ENCODE measurements at places on chromosomes 12 and 14.

DNA sequence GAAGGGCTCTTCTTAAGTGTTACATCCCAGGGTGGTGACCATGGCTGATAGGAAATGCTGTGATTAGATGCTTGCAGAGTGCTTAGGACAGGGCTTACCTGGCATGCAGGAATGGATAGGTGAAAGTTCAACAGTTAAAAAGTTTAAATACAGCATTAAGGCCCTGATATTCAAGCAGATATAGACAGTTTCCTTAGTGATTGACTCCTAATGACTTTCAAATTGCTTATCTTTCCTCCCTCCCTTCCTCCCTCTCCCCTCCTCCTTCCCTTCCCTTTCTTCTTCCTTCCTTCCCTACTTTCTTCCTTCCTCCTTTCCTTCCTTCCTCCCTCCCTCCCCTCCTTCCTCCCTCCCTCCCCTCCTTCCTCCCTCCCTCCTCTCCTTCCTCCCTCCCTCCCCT, 244.6 kb upstream of the NOS1 start:
- no peak for DNase-seq

DNA sequence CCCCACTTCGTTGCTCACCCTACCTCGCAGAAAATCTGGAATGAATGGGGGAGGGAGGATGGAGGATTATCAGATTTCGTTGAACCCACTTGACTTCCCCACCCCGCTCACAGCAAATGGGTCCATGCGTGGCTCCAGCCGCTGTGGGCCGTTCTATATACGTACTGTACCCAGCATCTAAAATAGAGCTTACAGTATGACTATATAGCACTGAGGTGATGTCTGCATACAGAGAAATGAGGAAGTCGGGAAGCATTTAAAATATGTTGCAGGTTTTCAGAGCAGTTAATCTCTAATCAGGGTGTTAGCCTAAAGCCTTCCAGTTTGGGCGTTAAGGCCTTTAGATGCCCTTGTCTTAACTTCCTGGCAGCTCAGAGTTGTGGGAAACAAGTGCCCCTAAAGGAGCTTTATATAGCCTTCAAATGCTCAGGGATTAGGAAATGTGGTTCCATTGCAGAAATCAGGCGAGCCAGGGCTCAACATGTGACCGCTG, 1.4 kb downstream of the BICDL1 start:
- peak; percentile 34 for DNase-seq

- DNase-seq, result no peak
Measured at GRCh38 chr12:2332236-2332635, 279.4 kb downstream of the CACNA1C start.

GRCh38 chr12:118325081-118325480, 47.6 kb downstream of the TAOK3 start:
- DNase-seq, result no peak

DNA sequence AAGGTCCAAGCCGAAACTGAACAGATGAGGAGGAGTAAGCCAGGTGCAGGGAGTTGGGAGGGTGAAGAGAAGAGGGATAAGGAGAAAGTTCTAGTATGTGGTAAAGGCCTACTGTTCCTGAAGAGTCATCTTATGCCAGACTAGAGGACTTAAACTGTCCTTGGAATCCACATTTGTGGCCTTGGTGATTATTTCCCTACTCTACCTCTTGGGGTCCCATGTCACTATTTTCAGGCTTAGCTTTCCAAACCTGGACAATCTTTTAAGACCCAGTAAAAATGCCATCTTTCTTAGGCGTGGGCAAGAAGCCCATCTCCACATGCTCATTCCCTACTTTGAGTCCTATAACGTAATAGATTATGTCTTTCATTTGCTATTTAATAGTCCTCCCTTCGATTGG, 40.1 kb upstream of the CRY1 start:
- DNase-seq, result no peak
